Activated effector memory CD4-positive, alpha-beta T cell treated with Interleukin-2 at 50 U/mL for 16 hours (primary cell): ENCODE measurements at places on chromosomes 4 and X.

DNA sequence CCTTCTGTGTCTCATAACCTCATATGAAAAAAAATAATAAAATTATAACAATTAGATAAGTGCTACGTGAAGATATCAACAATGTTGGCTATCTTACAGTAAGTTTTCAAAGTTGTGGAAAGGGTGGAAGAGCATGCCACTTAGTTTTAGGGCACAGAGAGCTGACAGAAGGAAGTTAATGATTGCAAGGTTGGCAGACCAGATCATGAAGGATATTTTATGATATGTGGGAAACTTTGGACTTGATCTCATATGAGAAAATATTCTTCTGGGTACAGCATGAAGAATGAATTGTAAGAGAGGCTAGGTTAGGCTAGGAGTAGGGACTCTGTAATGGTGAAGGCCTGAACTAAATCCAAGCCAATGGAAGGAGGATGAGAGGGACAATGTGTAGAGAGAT is 34.5 kb downstream of the MGAT4D start:
- no peak for DNase-seq

- no peak for DNase-seq
Observed at GRCh38 chrX:151830911-151831310, 81.8 kb upstream of the MAGEA4 start.

DNA sequence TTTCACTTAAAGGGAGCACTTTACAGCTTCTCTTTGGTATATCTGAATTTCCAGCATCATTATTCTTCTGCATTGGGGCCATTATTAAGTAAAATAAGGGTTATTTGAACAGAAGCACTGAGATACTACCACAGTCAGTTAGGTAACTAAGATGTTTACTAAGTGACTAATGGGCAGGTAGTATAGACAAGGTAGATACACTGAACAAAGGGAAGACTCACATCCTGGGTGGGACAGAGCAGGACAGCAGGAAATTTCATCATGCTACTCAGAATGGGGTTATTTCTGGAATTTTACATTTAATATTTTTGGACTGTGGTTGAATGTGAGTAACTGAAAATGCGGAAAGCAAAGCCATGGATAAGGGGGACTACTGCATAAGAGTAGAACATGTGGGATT is 316.0 kb downstream of the CCSER1 start:
- DNase-seq, result no peak

DNA sequence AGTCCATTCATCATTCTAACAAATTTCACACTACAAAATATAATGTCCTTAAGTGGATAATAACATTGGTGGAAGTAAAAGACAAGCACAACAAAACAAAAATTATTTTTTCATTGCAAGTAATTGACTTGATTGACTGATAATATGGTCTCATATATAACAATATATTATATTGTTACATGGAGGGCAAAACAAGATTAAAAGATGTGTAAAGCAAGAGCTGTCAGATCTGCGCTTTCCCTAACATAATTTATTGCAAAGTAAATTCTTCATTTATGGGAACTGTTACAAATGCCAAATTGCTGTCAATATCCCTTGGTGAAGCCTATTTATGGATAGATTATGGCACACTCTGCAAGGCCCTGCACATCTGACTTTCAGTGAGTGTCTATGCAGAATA is 233.6 kb downstream of the PCDH7 start:
- no peak for DNase-seq

- DNase-seq, result no peak
Observed at GRCh38 chrX:49316085-49316484, 5.8 kb upstream of the GAGE12J start.

DNA sequence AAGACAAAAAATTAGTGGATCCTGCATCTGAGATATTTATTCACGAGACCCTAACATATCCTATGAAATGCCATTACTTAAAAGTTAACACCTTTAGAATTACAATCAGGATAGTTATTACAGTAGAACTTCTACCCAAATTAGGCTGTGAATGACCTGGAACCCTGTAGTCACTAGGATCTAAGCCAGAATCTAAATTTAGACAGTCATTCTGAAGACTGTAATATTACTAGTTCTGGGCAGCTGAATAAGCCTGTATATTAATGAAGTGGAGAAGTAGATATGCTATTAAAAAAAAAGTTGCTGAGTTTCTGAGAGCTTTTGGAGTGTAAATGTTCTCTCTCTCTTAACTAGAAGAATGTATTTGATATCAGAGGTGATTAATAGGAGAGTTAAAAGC is 67.0 kb downstream of the FAM13A start:
- no peak for DNase-seq

DNA sequence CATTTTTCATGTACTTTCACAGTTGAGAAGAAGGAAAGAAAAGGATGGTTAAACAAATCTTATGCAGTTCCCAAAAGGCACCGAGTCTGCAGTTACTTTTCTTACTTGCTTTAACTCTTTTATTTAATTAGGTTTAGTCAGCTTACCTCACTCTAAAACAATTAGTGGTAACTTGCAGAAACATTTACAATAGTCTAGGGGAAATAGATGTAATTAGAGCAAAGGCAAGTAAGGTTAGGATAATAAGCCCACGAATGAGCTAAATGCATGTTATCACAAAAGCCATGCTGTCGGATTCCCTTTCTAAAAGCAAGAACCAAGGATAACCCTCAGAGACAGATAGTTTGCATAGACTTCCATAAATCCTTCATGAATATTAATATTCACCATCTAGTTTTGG is 82.0 kb upstream of the VCX2 start:
- no peak for DNase-seq

GRCh38 chrX:18725310-18725943 is 18.0 kb downstream of the PPEF1 start:
- no peak for DNase-seq

GRCh38 chr4:155190099-155190498 is 18.3 kb upstream of the NPY2R start:
- no peak for DNase-seq

- no peak for DNase-seq
Observed at GRCh38 chr4:55017406-55017805, 108.0 kb downstream of the KDR start.

DNA sequence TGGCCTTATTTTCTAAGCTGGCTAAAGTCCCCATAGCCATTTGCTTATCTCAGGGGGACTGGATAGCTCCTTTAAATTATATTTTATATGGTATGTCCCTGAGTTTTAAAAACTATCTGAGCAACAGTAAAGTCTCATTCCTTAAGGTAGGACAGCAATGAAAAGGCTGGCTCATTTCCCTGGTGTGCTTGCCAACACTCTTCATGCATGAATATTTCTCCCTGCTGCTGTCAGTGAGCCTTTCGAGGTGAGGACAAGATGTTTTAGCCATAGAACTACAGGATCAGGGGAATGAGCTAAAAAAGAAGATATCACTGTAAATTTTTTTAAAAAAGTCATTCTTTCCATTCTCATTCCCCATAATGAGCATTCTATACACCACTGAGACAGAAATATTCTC is 427.3 kb upstream of the FAM241A start:
- DNase-seq, result no peak

DNA sequence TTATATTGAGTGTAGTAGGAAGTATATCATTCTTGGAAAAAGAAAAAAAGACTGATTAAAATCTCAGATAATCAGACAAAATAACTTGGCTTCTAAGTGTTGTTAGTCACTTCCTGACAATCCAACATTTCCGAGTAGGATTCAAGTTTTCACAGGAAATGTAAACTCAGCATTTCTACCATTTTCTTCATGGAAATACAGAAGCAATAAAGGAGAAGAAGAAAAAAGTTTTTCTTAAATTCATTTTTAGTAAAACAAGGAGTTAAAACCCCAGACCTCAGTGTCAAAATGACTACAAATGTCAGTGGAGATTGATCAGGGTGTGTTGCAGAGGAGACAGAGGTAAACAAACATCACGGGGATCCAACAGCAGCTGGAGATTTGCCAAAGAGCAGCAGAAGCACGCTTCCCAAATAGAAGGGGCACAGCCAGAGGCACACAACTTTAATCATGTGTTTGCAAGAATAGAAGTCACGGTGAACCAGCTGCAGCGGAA is 129.3 kb upstream of the FAM9B start:
- DNase-seq, result no peak

- DNase-seq, result no peak
Observed at GRCh38 chr4:80897537-80898303, 132.8 kb upstream of the BMP3 start.

DNA sequence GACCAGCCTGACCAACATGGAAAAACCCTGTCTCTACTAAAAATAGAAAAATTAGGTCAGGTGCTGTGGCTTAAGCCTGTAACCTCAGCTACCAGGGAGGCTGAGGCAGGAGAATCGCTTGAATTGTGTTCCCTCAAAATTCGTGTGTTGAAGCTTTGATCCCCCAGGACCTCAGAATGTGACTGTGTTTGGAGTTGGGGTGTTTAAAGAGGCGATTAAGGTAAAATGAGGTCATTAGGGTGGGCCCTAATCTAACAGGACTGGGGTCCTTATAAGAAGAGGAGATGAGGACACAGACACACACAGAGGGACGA is 23.6 kb downstream of the SLC25A6 start:
- DNase-seq, result no peak

DNA sequence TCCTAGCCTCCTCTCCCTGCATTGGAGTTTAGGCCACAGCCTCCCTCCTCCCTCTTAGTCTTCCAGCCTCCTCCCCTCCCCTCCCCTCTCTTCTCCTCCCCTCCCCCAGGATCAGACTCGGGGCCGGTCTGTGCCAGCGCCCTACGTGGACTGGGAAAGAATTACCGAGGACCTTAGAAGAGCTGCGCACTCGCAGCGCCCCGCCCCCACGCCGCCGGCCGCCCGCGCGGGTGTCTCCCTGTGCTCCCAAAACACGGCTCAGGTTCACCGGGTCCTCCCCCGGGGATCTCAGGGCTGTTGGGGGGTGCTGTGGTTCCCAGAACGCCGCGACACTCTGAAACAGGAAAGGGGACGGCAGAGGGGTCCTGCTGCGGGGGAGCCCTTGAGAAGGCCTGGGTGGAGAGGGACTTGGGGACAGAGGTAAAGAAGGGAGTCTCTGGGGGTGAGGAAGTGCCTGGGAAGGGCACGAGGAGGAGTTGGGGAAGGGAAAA is 122.3 kb upstream of the TBL1X start:
- peak; percentile 31 for DNase-seq

GRCh38 chrX:138849521-138849920 is 138.0 kb upstream of the FGF13 start:
- DNase-seq, result no peak

GRCh38 chr4:961351-962230 is 11.8 kb downstream of the DGKQ start:
- DNase-seq, result no peak

DNA sequence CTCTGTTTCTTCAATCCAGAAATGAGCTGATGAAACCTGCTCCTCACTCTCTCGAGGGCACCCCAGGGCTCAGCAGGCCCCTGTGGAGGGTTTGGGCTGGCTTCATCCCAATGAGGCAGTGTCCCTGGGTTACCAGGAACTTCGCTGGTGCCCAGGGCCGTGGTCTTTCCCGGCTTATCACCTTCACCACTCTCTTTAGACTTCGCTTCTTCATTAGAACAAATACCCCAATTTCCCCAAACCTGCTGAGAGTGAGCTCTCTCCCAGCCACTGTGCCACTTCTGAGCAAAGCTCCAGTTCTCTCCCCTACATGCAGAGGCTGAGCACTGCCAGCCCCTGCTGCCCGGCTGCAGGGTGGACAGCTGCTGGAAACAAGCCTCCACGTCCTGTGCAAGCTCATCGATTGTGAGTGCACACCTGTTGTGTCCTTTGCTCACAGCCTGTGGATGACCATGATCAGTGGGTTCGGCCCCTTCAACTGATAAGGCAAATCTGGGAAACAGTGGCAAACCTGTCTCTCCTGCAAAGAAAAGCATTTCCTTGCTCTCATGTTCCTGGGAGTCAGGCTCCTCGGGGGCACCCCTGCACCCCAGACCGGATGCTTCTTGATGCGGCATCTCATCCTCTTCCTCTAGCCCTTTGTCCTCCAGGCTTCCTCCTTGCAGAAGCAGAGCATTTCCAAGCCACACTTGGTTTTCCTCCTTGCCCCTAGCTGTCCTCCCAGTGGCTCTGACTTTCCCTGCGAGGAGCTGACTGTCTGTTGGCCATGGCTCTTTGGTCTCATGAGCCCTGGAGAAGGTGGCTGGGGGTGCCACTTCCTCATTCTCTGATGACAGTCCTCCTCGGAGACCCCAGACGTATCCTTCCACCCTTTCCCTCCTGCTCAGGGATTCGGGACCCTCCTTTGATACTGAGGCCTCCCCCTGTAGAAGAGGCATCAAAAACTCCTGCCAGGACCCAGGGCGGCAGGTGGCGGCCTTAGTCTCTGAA is 28.7 kb downstream of the C4orf50 start:
- no peak for DNase-seq

DNA sequence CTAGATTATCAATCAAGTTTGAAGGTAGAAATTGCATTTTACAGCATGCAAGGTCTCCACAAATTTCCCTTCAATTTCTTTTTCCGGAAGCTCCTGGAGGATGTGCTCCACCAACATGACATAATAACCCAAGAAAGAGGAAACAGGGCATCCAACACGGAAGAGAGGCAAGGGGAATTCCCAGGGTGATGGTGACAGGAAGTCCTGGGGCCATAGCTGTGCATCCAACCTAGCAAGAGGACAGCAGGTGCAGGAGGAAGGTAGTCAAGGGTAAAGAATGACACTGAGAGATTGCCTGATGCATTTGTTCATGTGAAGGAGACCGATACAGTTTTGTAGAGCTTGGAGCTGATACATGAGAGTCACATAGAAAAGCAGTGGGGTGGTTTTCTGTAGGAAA is 115.7 kb upstream of the LSM6 start:
- no peak for DNase-seq

DNA sequence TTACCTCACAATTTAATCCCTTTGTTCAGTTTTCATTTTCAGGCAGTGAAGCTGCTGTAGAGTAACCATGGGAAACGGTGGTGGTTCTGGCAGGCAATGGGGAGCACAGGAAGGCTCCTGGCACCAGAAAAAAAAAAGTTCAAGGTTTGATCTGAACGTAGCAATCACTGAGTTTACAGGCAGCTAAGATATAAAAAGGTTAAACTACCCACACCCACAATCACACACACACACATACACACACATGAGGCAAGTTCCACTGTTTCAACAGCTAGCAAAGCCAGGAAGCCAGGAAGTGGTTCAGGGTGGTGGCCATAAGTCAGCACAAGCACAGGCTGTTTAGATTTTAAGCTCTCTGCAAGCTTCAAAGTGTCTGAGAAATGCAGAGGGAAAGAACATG is at the start of gene SULT1B1:
TSS of gene SULT1B1 (minus strand) at position 166 of the 400 bp plus-strand sequence. CDS start 5,403 bp downstream, outside the sequence.
- peak; percentile 20 for DNase-seq

- no peak for DNase-seq
Observed at GRCh38 chr4:40192114-40193015, 4.5 kb upstream of the RHOH start.

- no peak for DNase-seq
Observed at GRCh38 chr4:11428231-11428898, at the start of gene HS3ST1. HS3ST1 (minus strand) TSS chr4:11428894; CDS start chr4:11400005, 28,889 bp downstream.
